Gastrocnemius medialis (tissue), 4 donors: ENCODE measurements at places on chromosomes 3 and 15.

GRCh38 chr3:10205451-10206165 is 40.9 kb downstream of the IRAK2 start:
- DNase-seq = peak; percentile 90

- peak; percentile 8 for DNase-seq
Observed at GRCh38 chr15:67179411-67179995, 75.0 kb downstream of the AAGAB start.

DNA sequence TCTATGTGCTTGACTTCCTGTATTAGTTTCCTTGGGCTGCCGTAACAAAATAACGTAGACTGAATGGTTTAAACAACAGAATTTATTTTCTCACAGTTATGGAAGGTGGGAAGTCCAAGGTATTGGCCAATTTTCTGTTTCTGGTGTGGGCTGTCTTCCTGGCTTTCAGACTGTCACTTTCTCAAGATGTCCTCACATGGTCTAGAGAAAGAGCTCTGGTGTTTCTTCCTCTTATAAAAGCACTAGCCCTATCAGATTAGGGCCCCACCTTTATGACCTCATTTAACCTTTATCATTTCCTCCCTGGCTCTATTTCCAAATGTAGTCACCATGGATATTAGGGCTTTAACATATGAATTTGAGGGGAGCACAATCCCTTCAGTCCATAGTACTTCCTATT is 54.6 kb downstream of the SPRED1 start:
- DNase-seq = no peak

DNA sequence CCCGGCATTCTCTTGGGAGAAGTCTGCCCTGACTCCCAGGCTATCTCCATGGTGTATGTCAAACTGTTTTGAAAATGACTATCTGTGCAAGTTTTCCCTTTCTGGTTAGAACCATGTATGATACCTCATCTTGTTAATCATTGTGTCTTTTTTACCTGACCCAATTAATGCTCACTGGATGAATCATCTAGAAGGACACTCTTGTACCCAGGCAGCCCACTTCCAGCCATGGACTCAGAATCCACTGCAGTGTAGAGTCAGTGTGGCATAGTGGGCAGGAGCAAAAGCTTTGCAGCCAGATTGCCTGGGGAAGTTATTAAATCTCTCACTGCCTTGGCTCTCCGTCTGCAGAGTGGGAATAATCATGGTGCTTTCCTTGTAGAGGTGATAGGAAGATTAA is 1.2 kb downstream of the FAM3D start:
- no peak for DNase-seq

DNA sequence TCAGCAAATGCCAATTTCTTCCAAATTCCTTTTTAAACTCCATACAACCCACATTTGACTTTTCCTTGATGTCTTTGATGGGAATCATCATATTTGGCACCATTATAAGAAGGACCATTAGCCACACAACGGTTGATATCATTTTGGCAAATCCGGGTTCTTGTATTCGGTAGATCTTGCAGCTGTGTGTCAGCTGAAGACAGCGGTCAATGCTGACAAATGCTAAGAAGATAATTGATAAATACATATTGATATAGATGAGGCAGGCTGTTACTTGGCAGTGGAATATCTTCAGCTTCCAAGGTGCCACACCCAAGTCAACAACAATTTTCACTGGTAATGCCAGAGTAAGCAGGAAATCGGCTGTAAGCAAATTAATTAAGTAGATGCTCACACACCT is 4.2 kb downstream of the GPR171 start:
- no peak for DNase-seq

GRCh38 chr3:23656821-23657220 is 148.9 kb upstream of the UBE2E1 start:
- DNase-seq = no peak
